ENCODE measurements at places on chromosomes 5 and 9. TPM values are rescaled to one million over a fixed set of nuclear protein-coding genes. Genes with fewer than 3 reads are reported as not detected.

DNA sequence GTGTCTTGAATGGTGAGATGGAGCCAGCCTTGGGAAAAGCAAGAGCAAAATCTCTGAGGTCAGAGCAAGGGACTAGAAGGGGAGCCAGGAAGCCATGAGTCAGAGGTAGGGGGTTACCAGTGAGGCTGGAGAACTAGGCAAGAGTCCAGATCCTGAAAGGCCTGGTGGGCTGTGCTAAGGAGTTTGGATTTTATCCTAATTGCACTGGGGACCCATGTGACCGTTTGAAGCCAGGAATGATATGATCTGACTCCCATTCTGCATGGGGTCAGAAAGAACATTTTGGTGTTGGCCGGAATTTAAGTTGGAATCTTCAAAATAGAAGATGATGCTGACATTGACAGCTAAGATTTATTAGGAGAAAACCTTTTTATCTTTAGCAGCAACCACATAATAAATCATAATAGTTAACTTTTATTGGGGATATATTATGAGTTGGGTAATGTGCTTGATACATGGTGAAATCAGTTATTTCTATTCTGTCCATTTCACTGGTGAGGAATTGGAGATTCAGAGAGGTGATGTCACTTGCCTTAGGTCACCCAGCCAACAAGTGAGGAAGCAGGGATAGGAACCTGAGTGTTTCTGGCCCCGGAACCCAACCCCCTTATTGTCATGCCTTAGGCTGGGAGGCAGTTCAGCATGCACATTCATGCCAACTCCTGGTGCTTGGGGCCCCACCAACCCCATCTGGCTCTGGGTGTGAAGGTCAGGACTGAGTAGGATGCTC is 61.5 kb upstream of the RARS1 start:
- H3K27me3 ChIP-seq = no peaks in the 10 kb centered on the region
- DNase-seq = no peak
- no peak overlapping the region for H3K4me3 ChIP-seq

GRCh38 chr9:136995362-136995761 is 1.0 kb downstream of the CLIC3 start:
- DNase-seq = no peak
- H3K27ac ChIP-seq = no peak overlapping the region
- H3K4me1 ChIP-seq = peaks cover 17% of the 10 kb centered on the region
- no peaks in the 10 kb centered on the region for H3K36me3 ChIP-seq

- no peaks in the 10 kb centered on the region for H3K36me3 ChIP-seq
- H3K27me3 ChIP-seq = peaks cover 5% of the 10 kb centered on the region
- no peak overlapping the region for H3K27ac ChIP-seq
- no peaks in the 10 kb centered on the region for H3K4me1 ChIP-seq
Observed at GRCh38 chr5:174796711-174797192, 72.4 kb downstream of the MSX2 start.

DNA sequence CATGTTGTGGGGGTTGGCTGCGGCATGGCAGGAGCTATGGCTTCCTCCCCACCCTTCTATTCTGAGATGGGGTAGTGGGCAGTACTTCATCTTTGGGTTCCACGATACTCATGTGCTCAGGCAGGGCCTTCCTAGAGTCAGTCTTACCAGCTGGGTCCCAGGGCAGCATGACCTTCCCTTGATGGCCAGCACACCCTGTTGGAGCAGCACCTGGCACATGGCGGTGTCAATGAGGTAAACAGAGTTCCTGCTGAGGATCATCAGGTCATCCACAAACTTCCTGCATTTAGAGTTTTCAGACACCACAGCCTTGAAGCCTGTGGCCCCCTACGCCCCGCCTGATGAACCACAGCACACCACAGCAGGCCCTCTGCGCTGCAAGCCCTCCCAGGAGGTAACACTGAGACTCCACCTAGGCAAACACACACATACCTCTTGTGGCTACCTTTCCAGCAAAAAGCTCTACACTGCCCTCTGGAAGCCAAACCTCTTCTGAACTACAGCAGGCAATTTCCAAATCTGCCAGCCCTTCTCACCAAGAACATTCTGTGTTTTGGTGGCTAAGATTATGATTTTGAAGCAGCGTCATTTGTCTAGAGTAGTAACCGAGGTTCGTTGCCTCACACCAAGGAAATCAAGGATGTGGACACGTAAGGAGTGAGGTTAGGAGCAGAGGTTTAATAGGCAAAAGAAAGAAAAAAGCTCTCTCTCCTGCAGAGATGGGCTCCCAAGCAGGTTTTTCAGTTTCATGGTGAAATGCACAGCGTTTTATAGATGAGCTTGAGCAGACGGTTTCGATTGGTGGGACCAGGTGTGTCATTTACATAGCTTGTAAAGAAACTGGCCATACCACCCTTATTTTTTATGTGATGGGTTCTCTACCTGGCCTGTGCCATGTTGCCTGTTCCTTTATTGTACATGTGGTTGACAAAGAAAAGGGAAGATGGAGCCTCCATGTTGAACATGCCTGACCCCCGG is 20.3 kb upstream of the TMEM174 start:
- H3K4me1 ChIP-seq = no peaks in the 10 kb centered on the region
- no peak for DNase-seq
- no peak overlapping the region for H3K27ac ChIP-seq

LTC4S gene
- total RNA-seq = 0.69 TPM

PPP3R2 gene
- total RNA-seq = not detected

GRCh38 chr5:38330207-38330606 is 71.8 kb downstream of the EGFLAM start:
- DNase-seq = no peak
- no peaks in the 10 kb centered on the region for H3K36me3 ChIP-seq
- H3K27ac ChIP-seq = no peak overlapping the region
- no peak overlapping the region for H3K4me3 ChIP-seq

All from Panc1 (cell line).